GM12892 (cell line): ENCODE measurements at places on chromosomes 4 and X.

- no peak for DNase-seq
Observed at GRCh38 chr4:3829956-3830773, 64.0 kb downstream of the ADRA2C start.

GRCh38 chr4:90093526-90093925 is 33.7 kb upstream of the CCSER1 start:
- no peak for DNase-seq

GRCh38 chrX:135944486-135944885 is 29.3 kb downstream of the MMGT1 start:
- DNase-seq: no peak

DNA sequence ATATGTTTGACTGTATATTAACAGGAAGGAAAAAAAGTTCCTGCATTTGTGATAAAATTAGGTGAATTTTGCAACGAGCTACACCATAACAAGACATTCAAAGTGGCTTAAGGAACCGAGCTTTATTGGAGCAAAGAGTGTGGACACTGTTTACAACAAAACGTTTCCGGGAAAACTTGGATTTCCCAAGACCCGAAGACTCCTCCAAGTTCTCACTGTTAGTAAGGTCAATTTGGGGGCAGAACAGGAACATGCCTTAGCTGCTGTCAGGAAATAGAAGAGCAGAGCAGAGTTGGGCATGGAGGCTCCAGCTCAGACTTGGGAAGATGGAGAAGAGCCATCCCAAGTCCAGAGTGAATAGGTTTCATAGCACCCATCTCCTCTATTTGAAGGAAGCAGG is 16.5 kb downstream of the ADH6 start:
- DNase-seq: no peak

DNA sequence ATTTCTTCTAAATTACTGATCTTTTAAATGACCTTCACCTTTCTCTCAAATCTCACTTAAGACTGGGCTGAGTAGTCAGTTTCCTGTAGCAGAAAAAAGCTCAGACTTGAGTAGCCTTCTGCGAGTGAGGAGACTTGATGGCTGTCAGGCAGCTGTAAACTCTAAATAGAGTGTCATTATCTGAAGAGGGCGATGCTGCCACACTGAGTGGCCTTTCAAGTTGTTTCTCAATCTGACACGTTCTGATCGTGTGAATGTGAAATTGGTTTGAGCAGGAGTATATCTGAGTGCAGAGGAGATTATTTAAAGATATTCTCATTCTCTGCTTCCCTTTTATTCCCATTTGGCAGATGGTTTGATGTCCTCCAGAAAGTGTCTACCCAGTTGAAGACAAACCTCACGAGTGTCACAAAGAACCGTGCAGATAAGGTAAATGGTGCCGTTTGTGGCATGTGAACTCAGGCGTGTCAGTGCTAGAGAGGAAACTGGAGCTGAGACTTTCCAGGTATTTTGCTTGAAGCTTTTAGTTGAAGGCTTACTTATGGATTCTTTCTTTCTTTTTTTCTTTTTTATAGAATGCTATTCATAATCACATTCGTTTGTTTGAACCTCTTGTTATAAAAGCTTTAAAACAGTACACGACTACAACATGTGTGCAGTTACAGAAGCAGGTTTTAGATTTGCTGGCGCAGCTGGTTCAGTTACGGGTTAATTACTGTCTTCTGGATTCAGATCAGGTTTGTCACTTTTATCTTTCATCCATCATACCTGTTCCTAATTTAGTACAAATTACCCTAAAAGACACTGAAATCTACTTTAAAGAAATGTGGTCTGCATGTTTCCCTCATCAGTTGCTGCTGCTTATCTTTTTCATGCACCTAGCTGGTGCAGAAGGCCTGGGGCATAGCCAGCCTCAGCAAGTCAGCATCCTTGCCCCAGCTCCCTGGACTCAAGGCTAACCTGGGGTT is 74.3 kb upstream of the MSANTD1 start:
- DNase-seq: no peak

DNA sequence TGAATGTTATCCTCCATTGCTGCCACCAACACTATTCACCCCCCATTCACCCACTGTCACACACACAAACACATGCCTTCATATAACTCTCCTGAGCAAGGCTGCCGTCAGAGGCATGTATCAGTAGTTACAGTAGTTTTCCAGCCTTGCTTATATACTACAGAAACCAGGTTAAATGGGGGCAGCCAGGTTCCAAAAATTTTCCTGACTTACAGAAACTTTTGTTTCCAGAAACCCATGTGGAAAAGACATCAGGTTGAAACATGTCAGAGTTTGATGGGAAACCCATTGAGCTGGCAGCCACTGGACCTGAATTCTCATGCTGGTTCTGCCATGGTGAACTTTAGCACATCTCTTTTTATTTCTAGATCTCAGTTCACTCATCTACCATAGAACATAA is 64.0 kb downstream of the COX18 start:
- DNase-seq: no peak

DNA sequence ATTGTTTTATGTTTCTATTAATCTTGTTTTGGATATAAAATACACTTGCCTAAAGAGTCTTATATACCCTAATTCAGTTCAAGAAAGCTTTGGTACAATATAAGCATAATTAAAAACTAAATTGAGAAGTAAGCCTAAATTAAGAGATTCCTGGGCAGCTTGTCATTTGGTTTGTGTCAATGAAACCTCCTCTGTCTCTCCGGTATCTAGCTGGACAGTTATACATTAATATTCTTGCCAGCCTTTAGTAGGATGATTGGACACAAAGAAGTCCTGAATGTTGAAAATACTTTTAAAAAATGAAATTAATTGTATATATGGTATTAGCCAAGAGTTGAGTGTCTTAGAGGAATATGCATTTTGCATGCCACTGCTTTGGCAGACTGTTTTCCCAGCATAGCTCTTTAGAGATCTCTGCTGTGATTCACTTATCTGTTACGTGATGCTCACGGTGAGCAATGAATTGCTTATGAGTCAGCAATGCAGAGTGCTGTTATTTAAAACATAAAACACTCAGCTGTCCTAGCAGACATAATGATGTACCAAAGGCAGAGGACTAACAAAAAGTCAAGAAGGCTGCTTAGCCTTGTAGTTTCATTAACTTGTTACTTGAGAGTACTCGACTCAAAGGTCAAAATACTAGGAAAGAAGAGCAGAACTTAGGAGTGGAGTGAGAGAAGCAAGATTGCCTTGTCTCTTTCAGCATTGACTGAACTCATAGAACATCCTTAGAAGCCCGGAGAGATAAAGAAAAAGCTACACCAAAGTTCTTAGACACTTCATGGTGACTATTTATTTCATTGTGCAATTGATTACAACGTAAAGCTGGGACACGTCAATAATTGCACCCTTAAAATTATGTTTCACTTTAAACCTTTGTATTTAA is 1296.1 kb upstream of the PCDH7 start:
- DNase-seq: no peak

GRCh38 chr4:1212546-1213335 is 36.2 kb downstream of the CTBP1 start:
- DNase-seq: no peak

- no peak for DNase-seq
Observed at GRCh38 chr4:87118826-87119225, 101.6 kb downstream of the KLHL8 start.

GRCh38 chr4:163932504-163932903 is 438.0 kb downstream of the TMA16 start:
- no peak for DNase-seq

DNA sequence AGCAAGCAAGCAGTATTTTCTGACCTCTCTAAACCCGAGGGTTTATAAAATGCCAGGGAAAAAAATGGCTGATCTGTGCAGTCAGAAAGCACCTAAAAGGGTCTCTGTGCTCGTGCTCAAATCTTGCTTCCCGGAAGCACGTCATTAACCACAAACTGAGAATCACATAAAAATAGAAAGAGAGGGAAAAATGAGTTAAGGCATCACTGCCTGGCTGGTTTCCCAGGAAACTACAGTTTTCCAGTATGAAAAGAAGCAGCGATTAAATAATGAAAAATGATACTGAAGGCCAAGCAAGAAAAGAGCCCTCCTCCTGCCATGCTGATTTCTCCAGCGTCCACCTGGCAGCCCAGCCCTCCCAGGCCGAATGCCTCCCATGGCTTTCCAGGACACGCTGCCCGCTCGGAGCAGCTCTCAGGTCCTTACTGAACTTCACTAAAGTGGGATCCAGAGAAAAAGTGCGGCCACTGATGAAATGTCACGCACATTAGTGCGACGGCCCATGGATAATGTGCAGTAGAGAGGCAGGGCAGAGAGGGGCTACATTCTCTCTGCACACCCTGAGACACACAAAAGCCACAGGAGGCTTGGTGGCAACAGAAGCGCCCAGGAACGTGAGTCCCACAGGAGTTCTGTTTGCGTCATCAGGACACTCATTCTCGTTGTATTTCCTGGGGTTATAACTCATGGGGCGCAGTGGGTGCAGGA is 80.4 kb downstream of the WFS1 start:
- DNase-seq: no peak

GRCh38 chr4:35300996-35301774 is 943.1 kb downstream of the ARAP2 start:
- DNase-seq: no peak

GRCh38 chrX:152072236-152072635 is 66.1 kb downstream of the MAGEA10 start:
- DNase-seq: no peak

DNA sequence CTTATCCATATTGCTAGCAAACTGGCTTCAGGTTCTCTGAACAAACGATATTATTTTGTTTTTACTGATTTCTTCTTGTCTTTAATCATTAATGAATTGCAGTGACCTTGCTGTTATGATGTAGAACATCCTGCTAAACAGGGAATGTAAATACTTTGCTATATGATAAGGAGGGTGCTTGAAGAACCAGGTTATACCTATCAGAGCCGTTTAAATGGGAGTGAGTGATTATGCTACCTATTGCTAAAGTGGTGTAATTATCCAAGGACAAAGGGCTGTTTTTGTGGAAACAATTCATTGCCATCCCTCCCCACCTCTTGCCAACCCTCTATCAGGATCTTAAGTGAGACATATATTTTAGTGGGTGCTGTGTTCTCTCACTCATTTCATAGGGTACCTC is 788.9 kb downstream of the RPA4 start:
- no peak for DNase-seq

DNA sequence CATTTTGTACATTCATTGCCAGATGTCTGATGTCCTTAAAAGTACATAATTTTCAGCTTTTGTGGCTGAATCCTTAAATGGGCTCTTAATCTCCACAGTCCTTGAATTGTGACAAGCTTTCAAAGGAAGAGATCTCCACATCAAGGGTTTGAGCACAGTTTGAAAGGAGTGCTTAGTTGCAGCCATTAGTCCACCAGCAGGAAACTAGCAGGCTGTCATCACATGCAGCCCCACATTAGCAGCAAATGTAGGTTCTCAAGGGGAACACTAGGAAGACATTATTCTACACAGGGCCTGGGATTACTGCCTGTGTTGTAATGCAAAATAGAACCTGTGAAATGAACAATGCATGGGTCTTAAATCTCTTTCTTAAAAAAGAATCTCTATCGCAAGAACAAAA is 173.2 kb downstream of the CBLL2 start:
- DNase-seq: no peak

- DNase-seq: no peak
Observed at GRCh38 chr4:106286611-106287010, 29.4 kb downstream of the TBCK start.

DNA sequence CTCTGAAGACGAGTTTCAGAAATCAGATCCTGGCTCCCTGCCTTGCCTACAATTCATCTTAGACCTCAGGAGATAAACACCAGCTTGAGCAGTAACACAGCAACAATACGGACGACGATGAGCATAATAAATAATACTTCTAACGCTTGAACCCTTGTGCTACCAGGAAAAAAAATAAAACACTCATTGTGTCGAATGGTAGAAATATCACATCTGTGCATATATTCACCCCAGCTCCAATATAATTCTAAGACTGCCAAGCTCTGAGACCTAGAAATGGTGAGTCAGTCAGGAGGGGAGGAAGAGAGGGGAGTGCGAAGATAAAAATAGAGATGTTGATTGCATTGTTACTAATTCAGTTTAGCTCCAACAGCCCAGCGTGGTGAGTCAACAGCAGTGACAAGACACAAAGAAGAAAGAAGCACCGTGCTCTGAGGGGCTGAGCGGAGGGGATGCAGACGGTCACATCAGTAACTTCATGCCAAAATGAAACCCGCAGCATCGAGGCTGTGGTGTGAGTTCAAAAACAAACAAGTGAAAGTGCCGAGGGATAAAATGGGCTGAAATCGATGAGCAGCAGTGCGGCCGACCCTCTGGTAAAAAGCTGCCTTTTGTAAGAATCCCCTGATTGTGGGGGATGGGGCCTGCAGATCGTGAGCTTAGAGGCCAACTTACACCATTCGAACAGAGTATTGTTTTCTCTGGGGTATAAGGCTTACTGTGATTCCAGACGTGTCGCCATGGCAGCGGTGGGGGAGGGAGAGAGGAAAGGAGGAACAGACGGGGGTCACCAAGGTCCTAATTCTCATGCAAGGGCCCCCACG is 150.4 kb downstream of the MGST2 start:
- no peak for DNase-seq

DNA sequence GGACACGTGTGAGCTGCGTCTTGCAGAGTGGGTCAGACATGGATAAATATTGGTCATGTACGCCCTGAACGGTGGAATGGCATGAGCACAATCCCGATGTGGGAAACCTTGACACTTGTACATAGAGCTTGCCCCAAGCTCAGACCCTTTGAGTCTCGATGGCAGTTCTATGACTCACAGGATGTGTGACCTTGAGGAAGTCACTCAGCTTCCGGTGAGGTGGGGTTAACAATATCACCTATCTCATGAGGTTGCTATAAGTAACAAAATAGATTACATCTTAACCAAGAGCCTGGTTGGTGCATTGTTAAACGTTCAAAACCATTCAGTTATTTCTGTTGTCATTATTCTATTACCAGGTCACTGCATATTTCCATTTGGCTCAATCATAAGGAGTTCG is 109.1 kb upstream of the TBL1X start:
- DNase-seq: no peak

GRCh38 chr4:7335344-7336066 is 99.2 kb downstream of the PSAPL1 start:
- DNase-seq: peak; percentile 80

DNA sequence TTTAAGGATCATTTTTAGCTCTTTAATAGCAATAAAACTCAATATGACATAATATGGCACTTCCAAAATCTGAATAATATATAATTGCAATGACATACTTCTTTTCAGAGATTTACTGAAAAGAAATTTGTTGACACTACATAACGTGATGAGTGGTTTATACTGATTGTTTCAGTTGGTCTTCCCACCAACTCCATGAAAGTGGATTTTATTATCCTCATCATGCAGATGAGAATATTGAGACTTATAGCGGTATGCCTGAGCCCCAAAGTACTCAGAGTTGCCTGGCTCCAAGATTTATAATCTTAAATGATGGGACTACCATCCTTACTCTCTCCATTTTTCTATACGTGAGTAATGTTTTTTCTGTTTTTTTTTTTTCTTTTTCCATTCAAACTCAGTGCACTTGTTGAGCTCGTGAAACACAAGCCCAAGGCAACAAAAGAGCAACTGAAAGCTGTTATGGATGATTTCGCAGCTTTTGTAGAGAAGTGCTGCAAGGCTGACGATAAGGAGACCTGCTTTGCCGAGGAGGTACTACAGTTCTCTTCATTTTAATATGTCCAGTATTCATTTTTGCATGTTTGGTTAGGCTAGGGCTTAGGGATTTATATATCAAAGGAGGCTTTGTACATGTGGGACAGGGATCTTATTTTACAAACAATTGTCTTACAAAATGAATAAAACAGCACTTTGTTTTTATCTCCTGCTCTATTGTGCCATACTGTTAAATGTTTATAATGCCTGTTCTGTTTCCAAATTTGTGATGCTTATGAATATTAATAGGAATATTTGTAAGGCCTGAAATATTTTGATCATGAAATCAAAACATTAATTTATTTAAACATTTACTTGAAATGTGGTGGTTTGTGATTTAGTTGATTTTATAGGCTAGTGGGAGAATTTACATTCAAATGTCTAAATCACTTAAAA is 15.3 kb downstream of the ALB start:
- DNase-seq: no peak
